ENCODE measurements at places on chromosomes 13 and 19.

DNA sequence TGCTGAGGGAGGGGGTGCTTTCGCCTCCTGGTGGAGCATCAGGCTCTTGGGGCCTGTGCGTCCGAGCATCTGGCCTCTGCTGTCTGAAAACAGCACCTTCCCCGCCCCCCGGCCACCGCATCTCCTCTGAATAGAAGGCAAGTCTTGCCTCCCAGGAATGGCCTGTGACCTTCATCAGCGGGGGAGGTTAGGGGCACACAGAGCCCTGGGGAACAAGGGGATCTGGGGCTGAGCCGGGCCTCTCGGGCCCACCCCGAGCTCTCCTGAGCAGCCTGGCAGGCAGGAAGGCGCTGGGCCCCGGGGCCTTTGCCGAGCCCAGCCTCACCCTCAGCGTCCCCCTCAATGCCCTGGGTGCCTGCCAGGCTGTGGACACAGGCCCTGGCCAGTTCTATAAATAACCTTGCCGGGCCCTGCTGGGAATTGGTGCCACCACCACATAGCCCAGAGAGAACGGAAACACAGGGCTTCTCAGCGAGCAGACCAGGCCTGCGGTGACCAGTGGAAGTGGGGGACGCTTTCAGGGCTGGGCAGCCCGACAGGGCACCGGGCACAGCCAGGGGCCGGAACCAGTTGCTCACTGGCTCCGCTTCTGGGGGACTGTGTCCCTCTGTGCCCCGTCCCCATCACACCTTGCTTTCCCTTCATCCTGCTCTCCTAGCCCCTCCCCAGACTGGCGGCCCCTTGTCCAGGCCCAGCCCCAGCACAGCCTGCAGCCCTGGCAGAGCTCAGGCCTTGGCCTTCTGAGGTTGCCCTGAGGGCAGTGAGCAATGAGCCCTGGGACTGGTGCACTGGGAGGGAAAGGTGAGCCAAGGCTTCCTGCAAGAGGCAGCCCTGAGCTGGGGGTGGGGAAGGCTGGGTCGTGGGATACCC, 9.5 kb downstream of the STK11 start:
- no peak for DNase-seq

DNA sequence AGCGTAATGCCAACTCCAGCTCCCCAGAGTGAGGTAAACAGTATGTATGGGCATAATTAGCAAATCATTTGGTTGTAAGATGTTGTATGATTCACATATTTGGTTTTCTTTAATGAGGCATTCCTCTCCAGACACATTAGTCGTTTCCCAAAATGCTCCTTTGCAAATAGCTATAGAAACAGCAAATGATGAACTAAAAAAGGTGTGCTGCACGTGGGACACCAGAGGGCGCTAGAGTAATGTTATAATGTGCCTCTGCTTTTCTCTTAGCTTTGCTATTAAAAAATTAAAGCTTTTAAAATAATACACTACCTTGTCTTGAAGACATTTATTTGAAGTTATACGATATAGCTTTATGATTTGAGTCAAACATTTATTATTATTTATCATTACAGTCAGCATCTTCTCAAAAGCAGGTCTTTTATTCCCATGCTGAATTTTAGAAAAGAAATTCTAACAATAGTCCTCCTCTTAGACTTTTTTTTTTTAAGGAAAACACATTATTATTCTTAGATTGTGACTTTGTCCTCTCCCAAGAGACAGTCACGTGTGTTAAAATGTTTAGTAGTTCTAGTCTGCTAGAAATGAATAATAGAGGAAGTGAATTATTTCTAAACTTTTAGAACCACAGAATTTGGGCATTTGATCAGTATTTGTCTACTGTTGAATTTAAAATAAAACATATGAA, 121.6 kb upstream of the FRY start:
- DNase-seq, result no peak

- no peak for DNase-seq
Measured at GRCh38 chr13:100388923-100389322, 199.7 kb downstream of the GGACT start.

- DNase-seq, result no peak
Measured at GRCh38 chr19:48253999-48254398, 1.7 kb downstream of the CARD8 start.

- no peak for DNase-seq
Measured at GRCh38 chr13:89923736-89924135, 1423.8 kb upstream of the MIR17HG start.

DNA sequence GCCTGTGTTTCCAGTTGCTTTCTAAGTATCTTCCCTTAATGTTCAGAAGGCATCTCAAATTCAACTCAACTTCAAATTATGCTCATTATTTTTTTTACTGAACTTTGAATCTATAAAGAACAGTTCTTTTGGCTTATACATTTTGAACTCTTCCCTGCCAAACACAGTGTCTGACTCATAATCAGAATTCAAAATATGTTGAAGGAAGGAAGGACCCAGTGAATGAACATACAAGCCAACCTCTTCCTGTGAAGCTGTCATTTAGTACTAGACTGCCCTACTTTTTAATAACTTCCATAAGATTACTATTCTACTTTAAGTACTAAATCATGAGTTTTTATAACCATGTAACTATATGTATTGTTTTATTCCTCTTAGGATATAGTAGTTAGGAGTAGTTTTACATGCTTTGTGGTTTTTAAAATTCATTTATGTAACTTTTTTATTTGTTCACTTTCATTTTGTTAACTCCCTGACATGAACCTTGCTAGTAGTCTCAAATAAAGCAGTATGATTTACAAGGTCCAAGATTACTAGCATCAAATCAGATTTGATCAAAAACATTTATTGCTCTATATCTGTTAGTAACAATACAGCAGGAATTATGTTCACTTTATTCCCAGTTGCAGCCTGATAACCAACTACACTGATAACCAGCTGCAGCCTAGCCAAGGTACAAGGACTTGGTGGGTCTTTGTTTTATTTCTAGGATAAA, 6.4 kb downstream of the NUDT15 start:
- DNase-seq, result no peak
